ENCODE measurements at places on chromosomes 16 and 17.

- no peak for DNase-seq
Observed at GRCh38 chr17:67362173-67362572, 4.2 kb downstream of the PSMD12 start.

DNA sequence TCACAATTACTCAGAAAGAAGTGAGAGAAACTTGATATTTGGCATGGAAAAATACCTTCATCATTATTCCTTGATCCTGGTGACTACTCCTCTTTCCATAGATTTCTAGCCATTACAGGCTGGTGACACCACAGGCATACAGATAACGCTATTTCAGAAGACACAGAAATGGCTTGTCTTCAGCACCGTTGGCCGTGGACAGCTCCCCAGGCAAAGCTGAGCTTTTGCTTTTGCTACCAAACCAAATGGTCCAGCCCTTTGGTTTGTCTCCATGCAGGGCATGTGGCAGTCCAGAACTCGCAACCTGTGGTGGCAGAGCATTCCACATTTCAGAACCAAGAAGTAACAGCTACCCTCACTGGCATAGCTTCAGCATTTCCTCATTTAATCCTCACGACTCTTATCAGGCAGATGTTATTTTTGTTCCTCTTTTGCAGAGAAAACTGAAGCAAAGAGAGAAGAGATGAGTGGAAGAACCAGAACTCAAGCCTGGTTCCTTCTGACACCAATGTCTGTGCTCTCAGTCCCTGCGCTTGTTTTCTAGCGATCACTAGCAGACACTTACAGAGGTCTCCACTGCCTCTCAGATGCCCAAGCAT, 55.5 kb downstream of the HS3ST4 start:
- no peak for DNase-seq

DNA sequence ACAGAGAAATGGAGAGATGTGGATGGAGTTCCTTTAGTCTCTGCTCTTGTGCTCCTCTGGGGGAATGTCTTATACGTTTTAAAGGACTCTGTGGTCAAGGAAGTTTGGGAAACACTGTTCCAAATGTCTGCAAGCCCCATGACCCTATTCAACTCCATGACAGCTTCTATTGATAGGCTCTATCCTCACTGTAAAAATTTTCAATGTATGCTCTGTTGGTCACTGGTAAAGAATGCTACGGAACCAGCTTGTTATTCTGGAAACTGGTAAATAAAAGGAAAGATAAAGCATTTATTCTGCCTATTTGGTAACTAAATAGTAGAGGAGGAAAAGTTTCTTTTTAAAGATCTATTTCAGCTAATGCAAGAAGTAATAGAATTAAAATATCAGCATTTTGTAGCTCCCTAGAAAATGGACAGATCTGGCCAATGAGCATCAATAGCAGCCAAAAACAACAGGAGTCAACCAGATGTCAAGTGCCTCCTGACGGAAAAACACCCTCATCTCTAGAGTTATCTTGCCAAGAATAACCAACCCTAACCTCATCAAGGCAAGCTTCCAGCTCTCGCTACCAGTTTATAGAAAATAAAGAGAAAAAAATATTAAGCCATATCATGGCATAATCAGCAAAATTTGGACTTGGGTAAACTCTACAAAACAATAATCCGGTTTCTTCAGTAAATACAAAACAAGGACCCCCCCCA, 16.1 kb downstream of the GDE1 start:
- no peak for DNase-seq

DNA sequence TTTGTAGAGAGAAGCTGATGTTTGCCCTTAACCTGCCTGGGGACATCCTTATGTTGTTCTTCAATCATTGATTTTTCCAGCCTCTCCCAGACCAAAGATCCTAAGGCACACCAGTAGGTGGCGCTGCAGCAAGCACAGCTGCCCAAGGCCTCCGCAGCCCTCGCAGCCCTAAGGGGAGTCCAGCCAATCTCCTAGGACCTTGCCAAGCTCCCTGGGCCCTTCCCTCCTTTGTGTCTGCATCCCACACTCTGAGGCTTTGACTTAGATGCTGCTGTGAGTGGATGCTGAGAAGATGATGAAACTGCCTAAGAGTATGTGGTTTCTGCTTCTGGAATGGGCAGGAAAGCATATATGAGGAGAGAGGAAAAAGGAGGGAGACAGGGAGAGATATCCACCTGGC, 47.1 kb downstream of the SPACA3 start:
- no peak for DNase-seq

- no peak for DNase-seq
Observed at GRCh38 chr17:12046786-12047185, 26.1 kb downstream of the MAP2K4 start.

DNA sequence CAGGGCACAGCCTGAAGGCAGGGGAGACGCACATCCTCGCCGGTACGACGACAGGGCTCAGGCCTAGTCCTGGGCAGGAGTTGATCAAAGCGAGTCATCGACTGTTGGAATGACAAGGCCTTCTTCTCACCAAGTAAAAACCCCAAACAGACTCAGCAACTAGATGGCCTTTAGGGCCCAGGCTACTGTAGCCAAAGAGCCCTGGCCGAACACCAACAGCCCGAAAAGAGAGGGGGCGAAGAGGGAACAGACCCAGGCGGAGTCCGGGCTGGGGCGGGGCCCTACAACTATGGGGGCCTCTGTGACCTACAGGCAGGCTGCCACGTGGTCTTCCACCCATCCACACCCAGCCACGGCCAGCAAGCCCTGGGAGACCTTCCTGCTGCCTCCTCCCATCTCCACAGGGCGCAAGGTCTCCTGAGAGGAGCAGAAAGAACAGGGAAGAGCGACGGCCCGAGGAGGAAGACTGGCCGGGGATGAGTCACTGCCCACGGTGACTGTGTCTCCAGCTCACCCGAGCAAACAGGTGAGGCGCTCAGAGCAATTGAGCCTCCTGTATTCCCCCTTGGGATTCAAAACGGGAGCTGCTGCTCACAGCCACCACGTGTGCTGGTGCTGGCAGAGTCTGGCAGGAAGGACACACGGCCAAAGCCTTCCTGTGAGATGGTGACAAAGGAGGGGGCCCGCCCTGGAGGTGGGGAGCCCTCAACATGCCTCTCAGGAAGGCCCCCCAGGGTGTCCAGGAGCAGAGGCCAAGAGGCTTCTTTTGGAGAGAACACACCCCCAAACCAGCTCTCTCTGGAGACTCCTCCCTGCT, 17.7 kb downstream of the SLC16A3 start:
- no peak for DNase-seq

GRCh38 chr17:57916925-57917858, 38.0 kb downstream of the CUEDC1 start:
- no peak for DNase-seq

- peak; percentile 36 for DNase-seq
Observed at GRCh38 chr17:64938925-64939474, 19.7 kb upstream of the LRRC37A3 start.

- DNase-seq, result no peak
Observed at GRCh38 chr17:41340934-41341861, 9.4 kb downstream of the KRT33A start.

- DNase-seq, result no peak
Observed at GRCh38 chr17:8728971-8729370, 15.7 kb downstream of the CCDC42 start.

DNA sequence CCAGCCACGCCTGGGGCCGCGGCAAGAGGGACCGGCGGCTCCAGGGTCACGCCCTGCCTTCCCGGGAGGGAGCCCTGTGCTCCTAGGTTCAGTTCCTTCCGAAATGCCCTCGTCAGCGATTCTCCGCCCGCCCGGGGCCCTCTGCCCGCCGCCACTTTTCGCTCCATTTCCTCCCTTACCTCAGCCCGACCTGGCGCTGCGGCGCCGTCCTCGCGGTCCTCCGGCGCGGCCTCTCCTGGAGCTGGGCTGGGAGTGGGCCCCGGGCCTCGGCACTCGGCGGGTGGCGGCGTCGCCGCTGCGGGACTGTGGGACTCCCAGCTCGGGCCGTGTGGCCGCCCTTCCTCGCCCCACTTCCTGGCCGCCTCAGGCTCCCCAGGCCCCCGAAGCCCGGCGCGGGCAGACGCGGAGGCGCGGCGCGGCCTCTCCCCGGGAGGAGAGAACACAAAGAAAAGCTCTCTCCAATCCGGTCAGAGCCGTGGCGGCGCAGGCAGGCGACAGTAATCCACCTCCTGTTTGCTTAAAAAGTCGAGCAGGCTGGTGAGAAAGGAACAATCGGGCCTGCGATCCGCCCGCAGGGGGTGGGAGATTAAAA, 1.6 kb downstream of the BAHCC1 start:
- DNase-seq, result peak; percentile 20

DNA sequence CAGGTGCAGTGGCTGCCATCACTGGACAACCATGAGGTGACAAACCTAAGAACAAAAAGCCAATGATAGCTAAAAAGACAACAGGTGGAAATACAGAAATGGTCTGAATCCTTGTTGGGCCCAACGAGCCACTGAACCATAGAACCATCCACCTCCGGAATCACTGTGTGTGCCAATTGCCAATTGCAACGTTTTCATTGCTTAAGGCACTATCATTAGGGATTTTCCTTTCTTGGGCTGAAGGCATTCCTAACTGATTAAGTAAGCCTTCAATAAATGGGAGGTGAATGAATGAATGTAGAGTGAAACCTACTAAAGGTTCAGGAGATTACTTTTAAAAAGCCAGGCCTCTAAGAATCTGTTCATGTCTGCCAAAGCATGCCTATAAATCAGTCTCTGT, 3.6 kb downstream of the USP31 start:
- no peak for DNase-seq

DNA sequence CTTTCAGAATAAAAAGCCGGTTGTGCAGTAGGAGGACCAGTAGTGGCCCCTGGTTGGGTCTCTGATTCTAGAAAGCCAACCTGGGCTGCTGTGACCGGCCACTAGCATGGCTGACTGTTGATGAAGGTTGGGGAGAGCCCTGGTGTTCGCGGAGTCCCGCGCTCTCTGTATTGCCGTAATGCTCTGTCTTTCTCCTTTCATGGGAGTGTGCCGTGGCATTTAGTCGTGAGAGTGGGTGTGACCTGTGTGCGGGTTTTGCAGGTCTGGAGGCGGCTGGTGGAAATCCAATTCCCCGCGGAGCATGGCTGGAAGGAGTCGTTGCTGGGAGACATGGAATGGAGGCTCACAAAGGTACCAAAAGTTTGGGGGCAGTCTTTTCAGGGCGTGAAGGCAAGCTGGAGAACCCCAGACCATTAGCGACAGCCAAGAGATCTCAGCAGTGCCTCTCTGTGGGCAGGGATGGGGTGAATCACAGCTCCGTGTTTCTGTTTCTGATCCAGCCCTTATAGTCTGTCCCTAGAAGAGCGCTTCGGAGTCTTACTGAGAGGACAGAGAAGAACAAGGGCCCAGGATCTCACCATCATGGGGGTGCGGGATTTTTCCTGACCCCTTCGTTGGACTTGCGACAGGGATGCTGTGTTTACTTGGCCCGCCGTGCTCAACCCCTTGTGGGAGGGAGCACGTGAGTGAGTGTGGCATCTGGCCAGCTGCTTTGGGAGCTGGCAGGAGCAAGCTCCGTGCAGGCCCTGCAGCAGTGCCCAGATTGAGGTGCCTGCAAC, 56.5 kb downstream of the RNF213 start:
- no peak for DNase-seq

DNA sequence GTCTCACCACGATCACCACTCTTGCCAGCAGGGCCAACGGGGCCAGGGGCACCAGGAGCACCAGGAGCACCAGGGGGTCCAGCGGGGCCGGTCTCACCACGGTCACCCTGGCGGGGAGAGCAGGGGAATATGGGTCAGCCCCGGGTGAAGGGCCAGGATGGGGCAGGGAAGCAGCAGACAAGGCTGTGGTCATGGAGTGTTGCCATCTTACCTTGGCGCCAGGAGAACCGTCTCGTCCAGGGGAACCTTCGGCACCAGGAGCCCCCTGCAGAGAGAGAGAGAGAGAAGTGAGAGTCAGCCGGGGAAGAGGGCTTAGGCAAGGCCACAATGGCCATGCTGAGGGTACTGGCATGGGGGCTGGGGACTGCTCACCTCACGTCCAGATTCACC, 12.9 kb downstream of the COL1A1 start:
- no peak for DNase-seq

GRCh38 chr17:2700491-2701141, 10.9 kb downstream of the CLUH start:
- no peak for DNase-seq

DNA sequence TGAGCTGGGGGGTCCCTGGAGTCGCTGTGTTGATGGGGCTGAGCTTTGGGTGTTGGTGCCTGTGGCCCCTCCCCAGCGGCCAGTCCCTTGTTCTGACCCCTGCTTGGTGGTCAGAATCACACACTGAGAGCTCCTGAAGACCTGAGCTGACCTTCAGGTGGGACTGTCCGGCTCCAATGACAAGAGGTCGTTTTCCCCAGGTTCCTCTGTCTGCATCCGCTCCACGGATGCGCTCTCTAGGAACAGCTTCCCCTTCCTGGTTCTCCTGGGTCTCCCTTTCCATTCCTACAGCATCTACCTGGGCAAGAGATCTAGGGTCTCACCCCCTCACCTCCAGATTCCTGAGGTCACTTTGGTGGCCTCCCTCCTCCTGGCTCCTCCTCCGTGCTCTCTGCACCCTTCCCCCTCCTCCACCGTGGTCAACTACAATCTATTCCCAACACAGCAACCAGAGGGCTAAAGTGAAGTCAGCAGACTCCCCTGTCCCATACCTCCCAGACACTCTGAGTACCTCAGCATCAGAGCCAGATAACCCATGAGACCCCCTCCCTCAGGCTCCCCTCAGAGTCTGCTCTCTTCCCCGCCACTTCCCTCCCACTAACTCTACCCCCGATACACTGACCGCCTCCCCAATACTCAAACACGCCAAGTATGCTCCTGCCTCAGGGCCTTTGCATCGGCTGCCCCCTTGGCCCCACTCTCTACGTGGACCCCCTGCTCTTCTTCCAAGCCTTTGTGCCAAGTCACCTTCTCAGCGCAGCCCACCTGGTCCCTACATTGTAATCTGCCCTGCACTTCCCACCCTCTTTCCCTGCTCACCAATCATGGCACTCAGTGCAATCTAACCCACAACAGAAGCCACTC, 9.0 kb upstream of the SEC14L5 start:
- no peak for DNase-seq

GRCh38 chr17:77282524-77283515, 142.1 kb downstream of the SEC14L1 start:
- peak; percentile 38 for DNase-seq

GRCh38 chr17:10631048-10631700, 25.9 kb downstream of the MYH3 start:
- DNase-seq, result no peak

- no peak for DNase-seq
Observed at GRCh38 chr16:49859125-49859811, 3.4 kb upstream of the ZNF423 start.

DNA sequence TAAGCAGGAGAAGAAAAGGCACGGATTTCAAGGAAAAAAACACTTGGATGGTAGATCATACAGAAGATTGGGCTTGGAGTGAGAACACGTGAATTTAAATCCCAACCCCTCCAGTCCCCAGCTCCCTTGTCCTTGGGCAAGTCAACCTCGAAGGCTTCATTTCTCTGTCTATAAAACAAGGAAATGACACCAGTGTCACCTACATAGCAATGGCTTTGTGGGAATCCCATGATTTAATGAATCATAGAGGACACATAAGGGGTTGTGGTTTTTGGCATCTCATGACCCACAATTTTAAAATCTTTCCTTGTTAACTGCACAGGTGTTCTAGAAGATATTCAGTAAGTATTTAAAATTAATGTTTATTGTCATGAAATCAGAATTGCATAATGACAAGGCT, 8.2 kb upstream of the CCL2 start:
- no peak for DNase-seq

- DNase-seq, result no peak
Observed at GRCh38 chr17:65198653-65199382, 61.6 kb downstream of the RGS9 start.

- DNase-seq, result no peak
Observed at GRCh38 chr17:75875940-75876189, 2.5 kb downstream of the TRIM47 start.

- no peak for DNase-seq
Observed at GRCh38 chr16:7590934-7591333, 258.3 kb downstream of the RBFOX1 start.

All from stimulated activated naive B cell treated with anti-CD40 and anti-IgM and Interleukin-4, amounts not matched to agents 10 μg/mL and 1 μg/mL and 100 μg/mL, for 72 hours (primary cell).